ENCODE measurements at places on chromosomes 6 and 20.

DNA sequence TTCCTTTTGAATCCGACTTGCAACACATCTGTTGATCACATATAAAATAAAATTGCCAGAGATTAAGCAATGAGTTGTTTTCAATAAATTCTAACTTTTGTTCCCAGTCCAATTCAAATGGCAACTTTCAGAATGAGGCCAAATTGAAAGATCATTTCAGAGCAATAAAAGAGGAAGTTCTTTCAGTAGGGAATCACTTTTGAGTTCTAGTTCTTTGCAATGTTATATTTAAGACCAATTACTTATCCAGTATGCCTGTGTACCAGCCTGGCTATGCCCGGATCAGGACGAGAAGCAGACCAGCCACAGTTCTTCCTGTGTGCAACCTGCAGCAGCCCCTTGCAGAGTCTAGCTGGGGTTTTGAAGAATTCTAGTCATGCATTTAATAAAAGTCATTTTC lies 232.5 kb downstream of the BTBD9 start:
- DNase-seq: no peak

GRCh38 chr6:116992546-116992945 lies 115.5 kb downstream of the RFX6 start:
- no peak for DNase-seq

- no peak for DNase-seq
These were observed 52.4 kb downstream of the OPN5 start for GRCh38 chr6:47834196-47834595.

- DNase-seq: no peak
These were observed 689.7 kb downstream of the EPM2A start for GRCh38 chr6:145045582-145045981.

GRCh38 chr20:20820104-20820503 lies 107.7 kb upstream of the RALGAPA2 start:
- peak; percentile 22 for DNase-seq

DNA sequence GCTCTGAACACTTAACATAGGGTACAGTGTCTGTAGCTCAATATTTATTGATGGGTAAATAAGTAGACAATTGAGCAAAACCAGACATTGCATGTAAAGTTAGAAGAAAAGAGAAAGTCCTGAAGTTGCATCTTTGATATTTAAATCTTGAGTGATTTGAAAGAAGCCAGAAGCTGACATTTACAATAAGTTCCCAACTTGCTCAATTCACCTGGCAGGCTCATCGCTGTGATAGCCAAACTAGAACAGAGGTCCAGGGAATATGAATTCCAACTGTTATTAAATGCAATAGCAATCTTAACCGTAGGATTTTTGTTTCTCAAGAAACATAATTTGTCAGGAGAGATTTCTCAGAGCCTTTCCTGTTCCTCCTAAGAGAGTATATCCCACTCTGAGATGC lies 65.9 kb upstream of the EDN1 start:
- DNase-seq: no peak

GRCh38 chr6:36025260-36025931 lies 955 bp upstream of the SLC26A8 start:
- DNase-seq: no peak

DNA sequence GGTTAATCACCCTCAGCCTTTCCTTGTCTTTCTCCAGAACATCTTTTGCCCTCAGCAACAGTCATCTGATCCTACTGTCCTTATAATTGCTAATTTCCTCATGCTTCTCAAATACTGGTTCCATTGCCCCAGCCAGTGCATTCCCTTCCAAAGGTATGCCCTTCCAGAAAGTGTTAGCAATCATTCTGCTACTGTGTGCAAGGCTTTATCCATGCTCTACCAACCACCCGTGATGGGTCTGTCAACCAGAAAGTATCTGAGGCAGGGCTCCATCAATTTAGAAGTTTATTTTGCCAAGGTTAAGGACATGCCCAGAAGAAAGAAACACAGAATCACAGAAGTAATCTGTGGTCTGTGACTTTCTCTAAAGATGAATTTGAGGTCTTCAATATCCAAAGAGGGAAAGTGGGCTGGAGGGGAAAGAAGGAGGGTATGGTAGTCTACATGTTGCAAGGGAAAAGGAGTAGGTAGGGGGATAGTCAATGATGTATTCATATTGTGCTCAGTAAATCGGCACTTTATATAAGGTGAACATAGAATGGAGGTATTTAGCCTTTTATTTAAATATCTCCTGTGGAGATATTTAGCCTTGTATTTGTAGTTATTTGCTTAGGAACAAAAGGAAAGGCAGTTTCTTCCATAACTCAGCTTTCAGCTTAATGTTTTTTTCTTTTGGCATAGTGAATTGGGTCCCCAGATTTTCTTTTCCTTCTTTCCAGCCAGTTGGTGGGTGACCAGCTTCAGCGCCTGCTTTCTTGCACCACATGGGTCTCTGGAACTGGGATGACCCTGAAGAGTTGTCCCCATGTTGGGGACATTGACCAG lies 35.2 kb upstream of the PAQR8 start:
- DNase-seq: no peak

DNA sequence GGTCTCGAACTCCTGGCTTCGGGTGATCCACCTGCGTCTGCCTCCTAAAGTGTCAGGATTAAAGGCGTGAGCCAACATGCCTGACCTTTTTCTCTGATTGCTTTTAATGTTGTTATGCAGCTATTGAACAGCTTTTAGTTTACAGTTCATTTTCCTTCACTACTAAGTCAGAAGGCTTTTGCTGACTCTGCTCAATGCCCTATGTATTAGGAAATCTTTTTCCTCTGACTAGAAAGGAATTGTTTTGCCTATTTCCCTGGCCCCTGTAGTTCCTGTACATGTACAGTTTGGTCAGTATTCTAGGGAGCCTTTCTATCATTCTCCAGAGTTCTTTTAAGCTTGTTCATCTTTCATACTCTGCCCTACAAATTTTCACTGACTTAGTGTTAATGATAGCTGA lies 280.2 kb downstream of the CDKAL1 start:
- DNase-seq: no peak

DNA sequence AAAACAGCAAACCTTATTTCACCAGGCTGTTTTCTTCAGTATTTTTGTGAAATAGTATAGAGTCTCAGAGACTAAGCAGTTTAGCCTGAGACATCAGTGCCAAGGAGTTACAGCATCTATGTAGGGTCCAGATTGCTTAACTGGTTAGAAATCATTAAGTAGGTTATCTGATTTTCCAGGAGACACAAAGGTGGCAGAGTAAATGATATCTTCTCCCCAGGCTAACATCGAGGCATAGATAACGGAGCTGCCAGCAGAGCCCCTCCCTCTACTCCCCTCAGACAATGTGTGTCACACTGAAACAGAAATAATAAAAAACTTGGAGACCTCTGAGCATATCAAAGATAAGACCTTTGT lies 473.0 kb upstream of the CITED2 start:
- DNase-seq: no peak

Measured in SW 1271 (cell line).